ENCODE measurements at places on chromosomes 5 and 9.

- H3K27me3 ChIP-seq, result no peaks in the 10 kb centered on the region
- H3K4me1 ChIP-seq, result peaks cover 12% of the 10 kb centered on the region
- H3K4me3 ChIP-seq, result no peak overlapping the region
- H3K36me3 ChIP-seq, result peaks cover 10% of the 10 kb centered on the region
- peak overlapping the region; percentile 45 for H3K27ac ChIP-seq
- DNase-seq, result no peak
Observed at GRCh38 chr5:37552161-37552560, 173.0 kb downstream of the WDR70 start.

DNA sequence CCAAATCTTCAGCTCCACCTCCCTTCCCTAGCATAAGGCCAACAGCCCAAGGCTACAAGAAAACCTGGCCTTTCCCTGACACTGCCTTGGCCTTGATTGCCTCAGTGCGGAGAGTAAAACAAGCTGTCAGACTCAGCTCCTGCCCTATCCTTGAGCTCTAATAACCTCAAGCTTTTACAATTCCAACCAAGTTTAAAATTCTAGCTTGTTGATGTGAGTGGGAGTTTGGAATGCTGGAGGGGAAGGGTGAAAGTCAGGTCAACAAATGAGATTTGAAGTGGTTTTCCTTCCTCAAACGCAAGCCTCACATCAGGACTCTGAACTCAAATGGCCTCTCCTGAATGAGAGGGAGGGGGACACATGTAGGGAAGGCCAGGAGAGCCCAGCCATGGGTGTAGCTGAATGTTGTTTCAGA, 197.0 kb upstream of the VLDLR start:
- peaks cover 42% of the 10 kb centered on the region for H3K4me1 ChIP-seq
- no peaks in the 10 kb centered on the region for H3K27me3 ChIP-seq
- H3K4me3 ChIP-seq, result no peak overlapping the region
- peaks cover 2% of the 10 kb centered on the region for H3K36me3 ChIP-seq

DNA sequence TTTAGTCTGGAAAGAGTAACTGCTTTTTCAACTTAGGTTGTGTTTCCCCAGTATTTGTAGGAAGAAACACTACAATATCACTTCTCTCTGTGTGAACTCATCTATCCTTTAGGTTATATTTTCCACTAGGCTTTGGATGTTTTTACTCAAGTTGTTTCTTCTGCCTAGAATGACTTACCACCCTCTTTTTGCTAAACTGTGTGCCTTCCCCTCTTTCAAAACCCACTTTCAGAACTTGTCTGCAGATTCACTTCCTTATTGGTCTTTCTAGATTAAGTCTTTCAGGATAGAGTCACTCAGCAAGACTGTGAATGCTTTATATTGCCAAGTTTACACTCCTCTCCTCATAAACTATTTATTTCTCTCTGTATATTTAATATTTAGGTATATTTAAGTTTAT, 14.2 kb upstream of the CAST start:
- H3K4me1 ChIP-seq, result peaks cover 73% of the 10 kb centered on the region
- no peaks in the 10 kb centered on the region for H3K36me3 ChIP-seq
- H3K27ac ChIP-seq, result peak overlapping the region; percentile 68
- no peaks in the 10 kb centered on the region for H3K27me3 ChIP-seq
- DNase-seq, result no peak

DNA sequence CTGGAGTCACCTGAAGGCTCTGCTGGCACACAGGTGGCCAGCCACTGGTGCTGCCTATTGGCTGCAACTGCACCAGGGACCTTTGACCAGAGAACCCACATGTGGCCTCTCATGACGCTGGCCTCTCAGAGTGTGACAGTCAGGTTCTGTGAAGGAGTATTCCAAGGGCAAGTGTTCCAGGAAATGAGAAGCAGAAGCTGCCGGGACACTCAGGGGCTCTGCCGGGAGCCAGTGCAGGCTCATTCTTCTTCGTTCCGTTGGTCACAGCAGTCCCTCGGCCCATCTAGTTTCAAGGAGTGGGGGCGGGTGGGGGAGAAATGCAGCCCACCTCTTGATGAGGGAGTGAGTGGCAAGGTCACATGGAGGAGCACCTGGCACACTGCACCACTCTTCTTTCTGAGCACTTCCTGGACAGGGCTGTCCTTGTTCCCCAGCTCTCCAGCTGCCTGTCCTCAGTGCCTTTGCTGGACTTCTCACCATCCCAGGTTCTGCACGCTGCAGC, 237.5 kb downstream of the GADD45G start:
- peaks cover 4% of the 10 kb centered on the region for H3K4me1 ChIP-seq
- no peak overlapping the region for H3K27ac ChIP-seq
- no peaks in the 10 kb centered on the region for H3K36me3 ChIP-seq
- H3K4me3 ChIP-seq, result no peak overlapping the region
